Stimulated activated CD8-positive, alpha-beta memory T cell treated with anti-CD3 and anti-CD28 coated beads, Interleukin-4, amount 100 ng/mL, for 24 hours (primary cell): ENCODE measurements at places on chromosomes 12 and 14.

DNA sequence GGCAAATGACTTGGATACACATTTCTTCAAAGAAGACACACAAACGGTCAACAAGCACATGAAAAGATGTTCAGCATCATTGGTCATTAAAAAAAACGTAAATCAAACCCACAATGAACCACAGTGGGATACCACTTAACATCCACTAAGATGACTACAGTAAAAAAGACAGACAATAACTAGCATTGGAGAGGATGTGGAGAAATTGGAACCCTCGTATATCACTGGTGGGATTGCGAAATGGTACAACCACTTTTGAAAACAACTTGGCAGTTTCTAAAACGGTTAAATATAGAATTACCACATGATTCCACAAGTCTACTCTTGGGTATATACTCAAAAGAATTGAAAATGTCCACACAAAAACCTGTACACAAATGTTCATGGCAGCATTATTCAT lies 25.2 kb upstream of the PPFIBP1 start:
- no peak for DNase-seq

DNA sequence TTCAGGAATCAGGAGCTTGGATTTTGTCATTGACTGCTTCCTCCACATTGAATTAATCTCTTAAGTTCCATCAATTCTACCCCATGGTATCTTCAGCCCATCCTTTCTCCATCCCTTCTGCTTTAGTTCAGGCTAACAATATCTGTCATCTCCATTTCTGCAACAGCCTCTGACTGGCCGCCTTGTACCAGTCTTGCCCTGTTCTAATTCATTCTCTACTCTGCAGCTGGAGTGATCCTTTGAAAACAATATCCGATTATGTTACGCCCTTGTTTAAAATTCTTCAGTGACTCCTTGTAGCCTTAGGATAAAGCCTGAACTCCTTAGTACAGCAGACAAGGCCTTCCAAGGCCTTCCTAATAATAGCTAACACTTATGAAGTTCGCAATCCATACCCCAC lies 170.2 kb downstream of the ETV6 start:
- no peak for DNase-seq

- no peak for DNase-seq
Observed at GRCh38 chr12:51025338-51025835, 797 bp downstream of the SLC11A2 start.

GRCh38 chr14:29442696-29443095 lies 485.0 kb downstream of the PRKD1 start:
- DNase-seq = no peak

DNA sequence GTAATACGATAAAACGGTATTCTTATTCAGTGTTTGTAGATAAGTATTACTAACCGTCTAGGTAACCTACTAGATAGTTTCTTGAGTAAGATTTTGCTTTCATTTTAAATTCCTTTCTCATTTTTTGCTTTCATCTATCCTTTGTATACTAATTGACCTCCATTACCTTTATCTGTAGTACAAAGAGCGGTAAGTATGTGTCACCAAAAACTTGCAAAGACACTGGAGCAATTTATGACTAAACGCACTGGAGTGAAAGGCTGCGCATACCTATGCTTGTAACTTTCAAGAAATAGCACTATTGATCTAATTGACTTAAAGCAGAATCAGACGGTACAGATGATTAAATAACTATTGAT lies 1.7 kb downstream of the ARHGAP5 start:
- DNase-seq = no peak

DNA sequence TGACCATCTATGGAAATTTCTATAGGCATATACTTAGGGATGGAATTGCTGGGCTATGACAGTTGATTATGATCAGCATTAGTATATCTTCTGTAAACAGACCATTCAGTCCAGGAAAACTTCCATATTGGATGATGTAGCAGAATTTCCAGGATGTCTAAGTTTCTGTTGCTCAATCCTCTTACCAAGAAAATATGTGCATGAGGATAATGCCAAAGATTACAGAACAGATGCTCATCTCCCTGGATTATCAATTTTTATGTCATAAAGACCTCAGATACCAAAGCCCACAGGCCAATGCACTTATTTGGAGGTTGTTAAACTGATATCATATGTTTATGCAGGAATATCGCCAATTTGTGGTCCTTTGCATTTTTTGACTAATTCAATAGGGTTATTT lies 354.4 kb upstream of the FLRT2 start:
- DNase-seq = no peak

- DNase-seq = no peak
Observed at GRCh38 chr12:54296393-54297099, 4.3 kb downstream of the NFE2 start.

- DNase-seq = peak; percentile 40
Observed at GRCh38 chr12:122227341-122227740, 1.5 kb upstream of the DIABLO start.

DNA sequence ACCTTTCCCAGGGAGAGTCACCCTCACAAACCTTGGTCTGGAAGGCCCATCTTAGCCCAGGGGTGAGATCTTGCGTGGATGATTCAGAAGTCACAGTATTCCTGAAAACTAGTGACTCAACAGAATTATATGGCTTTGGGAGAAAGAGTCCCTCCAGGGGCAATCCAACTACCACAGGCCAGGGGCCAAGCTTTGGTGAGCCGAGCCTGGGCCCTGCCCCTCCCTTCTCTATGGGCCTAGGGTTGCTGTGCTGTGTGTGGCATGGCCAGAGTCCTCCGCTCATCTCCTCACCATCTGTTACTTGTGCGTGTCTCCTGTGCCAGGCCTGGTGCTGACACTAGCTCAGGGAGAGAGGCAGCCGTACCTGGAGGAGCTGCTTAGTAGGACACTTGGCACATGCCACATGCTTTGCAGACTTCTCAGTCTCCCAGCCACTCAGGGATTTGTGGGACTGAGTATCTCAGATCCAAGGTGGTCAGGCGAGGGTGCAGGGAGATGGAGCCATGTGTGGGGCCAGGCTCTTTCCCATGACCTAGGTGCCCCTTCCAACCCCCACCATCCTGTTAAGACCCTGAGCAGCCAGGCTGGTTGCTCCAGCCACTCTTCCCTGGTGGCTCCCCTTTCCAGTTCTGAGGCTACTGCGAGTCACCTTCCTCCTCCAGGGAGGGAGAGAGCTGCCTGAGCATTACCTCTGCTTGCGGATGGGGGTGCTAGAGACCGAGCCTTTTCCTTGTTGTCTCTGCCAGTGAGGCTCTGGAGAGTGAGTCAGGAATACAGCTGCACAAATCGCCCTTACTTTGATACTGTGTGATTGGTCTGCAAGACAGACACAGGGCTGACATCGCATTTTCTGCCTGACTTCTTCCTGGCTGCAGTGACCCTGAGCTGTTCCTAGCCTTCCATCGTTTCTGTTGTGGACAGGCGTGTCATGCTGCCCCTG lies 94.1 kb downstream of the SLC25A47 start:
- no peak for DNase-seq

DNA sequence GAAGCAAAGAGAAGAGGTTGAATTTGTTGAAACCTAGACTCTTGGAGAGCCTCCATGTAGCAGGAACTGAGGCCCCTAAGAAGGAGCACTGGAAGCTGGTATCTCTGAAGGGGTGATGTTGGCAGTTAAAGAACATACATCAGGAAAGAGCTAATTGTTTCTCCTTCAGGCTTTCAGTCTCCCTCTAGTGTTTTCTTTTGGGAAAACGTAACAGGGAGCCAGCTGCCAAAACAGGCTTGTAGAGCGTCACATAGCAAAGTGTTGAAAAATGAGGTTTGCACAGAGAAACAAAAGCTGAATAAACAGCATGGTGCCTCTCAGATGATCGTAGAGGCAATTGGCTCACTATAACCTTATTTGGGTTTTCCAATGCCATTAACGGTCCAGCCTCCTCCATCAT lies 46.9 kb upstream of the CAND1 start:
- no peak for DNase-seq

GRCh38 chr14:67994531-67994930 lies 175.0 kb downstream of the RAD51B start:
- no peak for DNase-seq

DNA sequence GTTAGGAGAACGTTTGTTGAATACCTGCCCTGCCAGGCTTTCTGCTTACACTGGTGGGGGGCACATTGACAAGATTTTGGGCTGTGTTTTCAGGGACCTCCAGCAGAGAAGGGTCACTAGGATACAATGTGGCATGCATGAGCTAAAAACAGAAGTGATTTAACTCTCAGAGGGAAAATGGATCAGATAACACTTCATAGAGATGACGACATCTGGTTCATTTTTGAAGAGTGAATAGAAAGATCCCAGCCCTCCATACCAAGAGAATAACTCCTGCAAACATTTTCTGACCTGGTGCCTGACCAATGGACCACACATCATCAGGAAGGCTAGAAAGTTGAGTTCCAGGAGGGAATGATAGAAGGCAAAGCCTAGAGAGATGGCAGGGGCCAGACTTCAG lies 33.7 kb downstream of the CKB start:
- no peak for DNase-seq

GRCh38 chr14:65137648-65138307 lies 35.5 kb upstream of the MAX start:
- DNase-seq = no peak

DNA sequence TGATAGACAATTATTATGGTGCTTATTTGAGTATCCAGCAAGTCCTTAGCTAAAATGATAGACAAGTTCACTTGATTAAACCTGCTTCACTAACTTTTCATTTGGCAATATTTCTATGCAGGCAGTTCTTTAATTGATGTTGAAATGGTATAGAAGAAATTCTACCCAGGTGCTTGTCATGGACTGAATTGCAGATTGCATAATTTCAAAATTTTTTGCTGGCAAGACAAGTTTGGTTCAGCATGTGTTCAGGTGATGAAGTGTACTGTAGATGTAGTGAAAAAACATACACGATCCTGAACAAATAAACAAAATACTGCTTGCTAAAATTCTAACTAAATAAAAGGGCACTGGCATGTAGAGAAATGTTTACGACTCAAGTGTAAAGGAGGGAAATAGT lies 189.0 kb downstream of the FOXA1 start:
- DNase-seq = no peak

DNA sequence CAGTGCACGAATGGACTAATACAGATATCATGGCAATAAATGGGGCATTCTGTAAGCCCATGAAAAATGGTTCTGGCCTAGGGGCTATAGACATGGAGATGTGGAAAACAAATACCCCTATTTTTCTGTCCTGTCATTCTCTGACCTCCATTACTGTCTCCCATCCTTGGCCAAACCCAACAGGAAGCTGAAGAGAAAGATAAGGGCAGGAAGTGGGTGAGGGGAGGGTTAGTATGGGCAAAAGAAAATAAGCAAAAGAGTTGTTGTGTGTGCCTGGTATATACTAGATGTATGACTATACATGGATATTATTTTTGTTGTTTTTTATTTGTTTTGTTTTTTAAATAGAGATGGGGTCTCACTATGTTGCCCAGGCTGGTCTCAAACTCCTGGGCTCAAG lies 339.3 kb downstream of the PCNX1 start:
- DNase-seq = no peak

DNA sequence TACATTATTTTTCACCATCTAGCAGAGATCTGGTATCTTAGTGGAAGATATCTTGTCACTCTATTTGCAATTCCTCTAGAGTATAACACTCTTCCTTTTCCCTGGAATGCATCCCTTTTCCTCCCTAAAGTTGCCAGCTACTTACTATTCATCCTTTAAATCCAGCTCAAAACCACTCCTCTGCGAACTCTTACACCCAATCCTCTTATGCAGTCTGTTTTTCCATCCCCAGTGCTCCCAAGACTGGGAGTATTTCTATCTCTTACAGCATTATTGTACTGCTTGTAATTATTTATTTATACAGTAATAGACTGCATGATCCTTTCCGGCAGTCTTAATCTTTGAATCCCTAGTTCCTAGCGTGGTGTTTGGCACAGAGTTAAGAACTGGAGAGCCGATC lies 2.9 kb upstream of the SRGAP1 start:
- DNase-seq = no peak

DNA sequence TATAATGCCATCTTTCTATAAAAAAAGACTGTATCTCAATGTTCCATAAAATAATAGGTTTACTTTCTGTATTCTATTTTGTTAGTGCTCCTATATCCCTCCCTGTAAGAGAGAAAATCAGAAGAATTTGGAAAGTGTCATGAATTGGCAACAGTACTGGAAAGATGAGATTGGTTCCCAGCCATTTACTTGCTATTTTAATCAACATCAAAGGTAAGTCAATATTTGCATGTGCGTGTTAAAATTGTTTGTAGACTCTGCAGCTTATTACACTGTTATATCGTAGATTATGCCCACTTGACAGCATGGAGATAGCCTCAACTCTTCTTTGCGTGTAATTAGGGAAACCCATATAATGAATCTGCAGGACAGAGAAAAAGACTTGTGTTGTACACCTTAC lies 34.0 kb downstream of the KCNMB4 start:
- DNase-seq = no peak

DNA sequence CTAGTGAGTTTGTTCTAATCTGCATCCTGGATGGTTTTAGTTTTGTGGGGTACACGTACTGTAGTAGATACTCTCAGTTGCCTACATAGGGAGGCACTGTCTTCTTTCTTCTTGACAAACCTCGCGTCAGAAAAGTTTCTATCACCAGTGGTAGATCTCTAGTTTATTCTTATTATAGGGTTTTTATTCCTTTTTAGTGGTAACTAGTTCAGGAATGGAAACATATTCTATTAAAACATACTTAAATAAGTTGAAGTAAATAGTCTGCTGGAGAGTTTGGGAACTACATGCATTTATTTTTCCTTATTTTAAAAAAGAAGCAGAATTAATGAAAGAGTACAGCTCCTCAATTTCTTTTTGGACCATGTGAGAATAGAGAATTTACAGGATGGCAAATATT lies 33.6 kb upstream of the OR9K2 start:
- DNase-seq = no peak

DNA sequence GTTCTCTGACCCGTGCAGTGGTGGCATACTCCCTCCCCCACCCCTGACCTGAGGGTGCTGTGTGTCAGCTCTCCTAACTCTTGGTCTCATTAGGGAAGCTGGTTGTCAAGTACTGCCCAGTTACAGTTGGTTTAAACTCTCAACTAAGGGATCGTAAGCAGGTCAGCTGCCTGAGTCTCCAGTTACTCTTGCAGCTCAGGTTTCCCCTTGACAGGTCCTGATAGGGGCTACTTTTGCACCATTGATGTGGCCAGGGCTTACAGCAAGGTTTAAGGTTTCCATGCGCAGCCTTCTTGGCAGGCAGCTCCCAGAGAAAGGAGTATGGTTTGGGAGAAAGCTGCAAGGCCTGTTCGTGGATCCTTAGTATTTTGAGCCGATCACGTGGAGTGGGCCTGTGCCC lies 74.5 kb downstream of the ETV6 start:
- DNase-seq = no peak

DNA sequence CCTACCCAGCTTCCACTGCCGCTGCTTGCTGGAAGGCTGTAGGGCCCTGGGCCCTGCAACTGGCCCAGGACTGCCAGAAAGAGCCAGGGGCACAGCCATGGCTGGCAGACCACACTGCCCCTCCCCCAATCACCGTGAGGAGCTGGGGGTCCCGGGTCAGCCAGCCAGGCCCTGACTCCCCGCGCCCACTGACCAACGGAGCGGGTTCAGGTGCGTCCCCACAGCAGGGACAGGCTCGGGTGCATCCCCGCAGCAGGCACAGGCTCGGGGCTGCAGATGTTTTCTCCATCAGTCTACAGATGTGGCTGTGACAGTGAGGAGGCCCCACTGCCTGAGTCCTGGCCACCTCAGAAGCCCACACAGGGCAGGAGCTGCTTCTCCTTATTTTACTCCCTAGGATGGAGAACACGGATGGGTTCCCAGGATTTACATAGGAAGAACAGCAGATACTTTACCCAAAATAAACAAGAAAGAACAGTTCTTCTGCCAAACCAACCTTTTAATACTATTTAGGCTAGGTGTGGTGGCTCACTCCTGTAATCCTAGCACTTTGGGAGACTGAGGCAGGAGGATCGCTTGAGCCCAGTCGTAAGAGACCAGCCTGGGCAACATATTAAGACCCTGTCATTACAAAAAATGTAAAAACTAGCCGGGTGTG lies 61.1 kb downstream of the TESC start:
- DNase-seq = no peak
